ENCODE measurements at places on chromosomes 12 and 14. TPM values are rescaled to one million over a fixed set of nuclear protein-coding genes. Genes with fewer than 3 reads are reported as not detected.

The TMEM229B gene
- 12.2 TPM for total RNA-seq

The SYNE2 gene
- 183 TPM for total RNA-seq

The C14orf132 gene
- total RNA-seq = 3.1 TPM

The PTGER2 gene
- 158 TPM for total RNA-seq

The RPS6KL1 gene
- total RNA-seq = 5.3 TPM

The CSAD gene
- 31.4 TPM for total RNA-seq

The DIO3 gene
- not detected for total RNA-seq

The AKAP3 gene
- 1.8 TPM for total RNA-seq

The GLIPR1L1 gene
- not detected for total RNA-seq

The SERPINA12 gene
- total RNA-seq = not detected

The TMBIM6 gene
- total RNA-seq = 400 TPM
